ENCODE measurements at places on chromosomes 5 and 9.

DNA sequence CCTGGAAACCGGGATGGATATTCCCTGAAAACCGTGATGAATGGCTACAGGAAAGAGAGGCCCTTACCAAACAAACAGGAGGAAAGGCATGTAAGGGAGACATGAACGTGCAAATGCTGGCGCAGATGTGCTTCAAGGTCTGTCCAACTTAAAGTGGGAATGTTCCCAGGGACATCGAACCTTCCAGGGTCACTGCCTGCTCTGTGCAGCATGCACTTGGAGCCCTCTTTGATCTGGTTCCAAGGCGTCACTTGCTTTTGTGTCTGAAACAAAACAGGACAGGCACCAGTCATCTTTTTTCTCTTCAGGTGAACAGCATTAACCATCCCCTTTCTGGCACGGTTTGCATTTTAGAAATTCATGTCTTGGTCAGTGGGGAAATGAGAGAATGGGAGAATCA, 479.4 kb downstream of the RASEF start:
- DNase-seq = no peak

- peak; percentile 33 for DNase-seq
These were observed 1.0 kb upstream of the TLE1 start for GRCh38 chr9:81690251-81690851.

DNA sequence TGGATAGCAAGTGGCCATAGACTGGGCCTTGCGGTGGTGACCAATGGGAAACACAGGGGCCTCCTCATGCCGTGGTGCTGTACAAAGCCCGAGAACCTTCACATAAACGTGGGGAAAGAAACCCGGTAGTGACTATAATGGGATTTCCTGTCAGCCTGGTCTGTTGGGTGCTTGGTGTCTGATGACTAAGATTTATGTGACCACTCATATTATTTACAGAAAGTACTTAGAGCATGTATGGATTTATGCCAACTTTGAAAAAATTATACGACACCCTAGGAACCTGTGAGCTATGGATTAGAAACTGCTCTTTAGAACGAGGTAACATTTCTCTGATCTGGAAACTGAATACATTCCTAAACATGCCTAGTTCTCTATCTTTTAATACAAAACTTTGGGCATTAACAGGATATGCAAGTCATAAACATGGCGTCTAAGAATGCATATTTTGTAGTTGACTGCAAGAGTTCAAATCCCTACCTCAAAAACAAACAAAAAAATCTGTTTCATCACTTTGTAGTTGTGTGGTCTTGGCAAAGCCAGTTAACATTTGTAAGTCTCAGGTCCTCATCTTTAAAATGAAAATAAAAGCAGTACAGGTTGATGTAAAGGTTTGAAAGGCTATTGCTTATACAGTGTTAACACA, 85.4 kb downstream of the TMEM167A start:
- DNase-seq = peak; percentile 49

DNA sequence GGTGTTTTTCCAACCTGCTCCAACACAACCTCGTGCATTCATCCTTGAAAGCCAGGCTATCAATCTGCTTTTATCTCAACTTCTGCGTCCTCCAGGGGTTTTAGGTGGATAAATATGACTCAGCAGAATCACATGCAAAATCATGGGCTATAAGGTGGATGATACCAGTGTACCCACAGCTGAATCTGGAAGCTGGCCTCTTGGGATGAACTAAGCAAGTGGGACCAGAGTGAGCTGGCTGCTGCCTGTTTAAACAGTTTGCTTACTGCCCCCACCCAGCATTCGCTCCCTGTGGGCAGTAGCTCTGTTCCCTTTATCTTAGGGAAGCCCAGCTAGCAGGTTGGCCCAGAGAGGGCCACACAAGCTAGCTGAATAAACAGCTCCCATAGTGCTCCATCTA, 194.0 kb downstream of the CRB2 start:
- peak; percentile 4 for DNase-seq

- DNase-seq = no peak
These were observed 58.6 kb upstream of the TNFSF15 start for GRCh38 chr9:114864471-114864870.

- peak; percentile 63 for DNase-seq
These were observed 27.9 kb upstream of the ITGA2 start for GRCh38 chr5:52961274-52961681.

GRCh38 chr9:80964374-80964773, 725.0 kb downstream of the TLE1 start:
- DNase-seq = no peak

GRCh38 chr5:83035373-83036100, 41.7 kb downstream of the TMEM167A start:
- no peak for DNase-seq

- DNase-seq = no peak
These were observed 356.8 kb upstream of the KIF2A start for GRCh38 chr5:61949054-61949678.

DNA sequence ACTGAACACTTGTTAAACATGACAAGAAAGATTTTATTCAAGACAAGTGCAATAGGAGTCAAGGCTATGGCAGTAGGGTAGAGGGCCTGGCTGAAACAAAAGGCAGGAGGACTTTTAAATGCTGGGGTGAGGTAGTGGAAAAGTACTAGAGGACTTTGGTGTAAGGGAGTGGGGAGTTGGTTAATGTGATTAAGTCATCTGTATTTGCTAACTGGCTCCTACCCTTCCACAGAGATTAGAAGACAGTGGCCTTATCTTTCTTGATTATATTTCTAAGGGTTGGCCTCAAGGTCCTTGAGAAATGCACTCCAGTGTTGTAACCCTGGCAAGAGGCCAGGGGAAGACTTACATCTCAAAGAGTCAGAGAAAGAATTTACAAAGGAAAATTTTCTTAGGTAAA, 160.2 kb upstream of the FTMT start:
- no peak for DNase-seq

GRCh38 chr9:109934857-109935215, 154.8 kb downstream of the PALM2AKAP2 start:
- peak; percentile 86 for DNase-seq

DNA sequence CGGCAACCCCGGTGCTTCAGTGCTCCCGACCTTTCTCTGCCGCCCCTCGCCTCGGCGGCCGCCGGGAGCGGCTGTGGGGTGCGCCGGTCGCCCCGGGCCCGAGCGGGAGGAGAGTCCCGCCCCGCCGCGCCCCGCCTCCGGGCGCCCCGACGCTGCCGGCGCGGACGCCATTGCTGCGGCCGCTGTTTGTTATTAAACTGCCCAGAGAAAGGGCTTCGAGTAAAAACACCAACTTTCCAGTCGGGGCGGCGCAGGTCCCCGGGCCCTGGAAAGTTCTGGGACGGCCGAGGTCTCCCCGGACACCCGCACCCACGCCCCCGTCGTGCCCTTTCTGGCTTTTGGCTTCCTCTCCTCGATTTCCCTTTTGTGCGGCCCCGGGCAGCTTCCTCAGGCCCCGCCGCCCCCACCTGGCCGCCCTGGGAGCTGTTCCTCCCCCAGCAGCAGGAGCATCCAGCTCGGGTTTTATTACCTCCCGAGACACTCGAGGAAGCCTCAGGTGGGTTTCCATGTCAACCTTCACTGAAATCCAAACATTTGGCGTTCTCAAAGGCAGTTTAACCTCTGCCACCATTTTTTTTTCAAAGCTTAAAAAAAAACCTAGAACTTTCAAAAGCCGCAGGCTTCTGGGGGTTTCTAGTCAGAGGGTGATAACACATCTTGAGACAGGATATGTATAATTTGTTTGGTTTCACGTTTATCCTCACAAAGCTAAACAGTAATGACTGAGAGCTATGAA, 334.4 kb downstream of the CWC27 start:
- DNase-seq = peak; percentile 62

DNA sequence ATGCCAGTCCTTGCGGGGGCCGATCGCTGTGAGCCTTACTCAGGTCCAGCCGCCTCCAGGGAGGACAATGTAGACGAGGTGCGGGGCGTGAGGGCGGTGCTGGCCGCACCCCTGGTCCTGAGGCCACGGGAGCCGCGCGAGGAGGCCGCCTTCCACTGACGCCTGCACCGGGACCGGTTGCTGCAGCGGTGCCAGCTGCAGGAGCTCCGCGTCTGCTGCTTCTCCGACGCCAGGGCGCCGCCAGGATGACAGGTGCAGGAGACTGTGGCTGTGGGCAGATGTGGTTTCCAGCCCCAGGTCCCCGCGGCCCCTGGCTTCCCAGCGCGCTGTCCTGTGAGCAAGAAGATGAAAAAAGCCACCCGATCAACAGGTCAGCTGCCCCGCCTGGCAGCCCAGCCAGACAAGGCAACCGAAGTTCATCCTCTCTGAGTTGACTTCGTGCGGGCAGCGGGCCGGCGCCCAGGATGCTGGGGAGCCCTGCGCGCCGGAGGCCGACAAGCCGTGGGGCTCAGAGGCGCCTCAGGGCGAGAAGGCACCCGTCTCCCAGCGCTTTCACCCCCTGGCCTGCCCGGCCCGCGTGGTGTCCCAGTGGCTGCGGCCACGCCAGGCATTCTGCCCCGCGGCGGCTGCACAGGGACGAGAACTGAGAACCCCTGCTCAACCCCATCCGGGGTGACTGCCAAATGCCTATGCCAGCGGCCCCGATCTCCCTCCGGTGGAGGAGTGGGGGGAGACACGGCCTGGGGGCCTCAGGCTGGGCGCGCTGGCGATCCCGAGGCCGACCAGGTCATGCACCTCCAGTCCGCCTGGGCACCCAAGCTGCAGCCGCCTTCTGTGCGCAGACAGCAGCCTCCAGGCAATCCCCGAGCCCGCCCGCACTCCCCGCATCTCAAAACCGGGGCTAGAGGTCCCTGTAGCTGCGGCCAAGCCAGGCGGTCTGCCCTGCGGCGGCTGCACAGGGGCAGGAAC, 43.4 kb upstream of the BICD2 start:
- DNase-seq = no peak

- DNase-seq = no peak
These were observed 179.2 kb downstream of the TTC39B start for GRCh38 chr9:15127831-15128230.

DNA sequence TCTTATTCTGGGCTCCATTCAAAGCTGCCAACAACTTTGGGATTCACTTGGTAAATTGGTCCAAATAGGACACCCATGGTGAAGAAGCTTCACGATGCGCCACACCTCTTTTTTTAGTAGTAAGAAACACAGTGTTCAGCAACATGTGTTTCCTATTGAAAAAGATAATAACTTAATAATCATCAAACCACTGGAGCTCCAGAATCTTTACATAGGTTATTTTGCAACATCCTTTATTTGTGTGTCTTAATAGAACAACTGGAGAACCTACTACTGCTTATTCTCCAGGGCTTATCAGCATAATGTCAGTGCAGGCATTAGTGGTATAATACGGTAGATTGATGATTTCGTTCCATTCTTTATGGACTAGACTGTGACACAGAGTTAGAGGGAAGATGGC, 63.3 kb upstream of the DAPK1 start:
- DNase-seq = no peak

DNA sequence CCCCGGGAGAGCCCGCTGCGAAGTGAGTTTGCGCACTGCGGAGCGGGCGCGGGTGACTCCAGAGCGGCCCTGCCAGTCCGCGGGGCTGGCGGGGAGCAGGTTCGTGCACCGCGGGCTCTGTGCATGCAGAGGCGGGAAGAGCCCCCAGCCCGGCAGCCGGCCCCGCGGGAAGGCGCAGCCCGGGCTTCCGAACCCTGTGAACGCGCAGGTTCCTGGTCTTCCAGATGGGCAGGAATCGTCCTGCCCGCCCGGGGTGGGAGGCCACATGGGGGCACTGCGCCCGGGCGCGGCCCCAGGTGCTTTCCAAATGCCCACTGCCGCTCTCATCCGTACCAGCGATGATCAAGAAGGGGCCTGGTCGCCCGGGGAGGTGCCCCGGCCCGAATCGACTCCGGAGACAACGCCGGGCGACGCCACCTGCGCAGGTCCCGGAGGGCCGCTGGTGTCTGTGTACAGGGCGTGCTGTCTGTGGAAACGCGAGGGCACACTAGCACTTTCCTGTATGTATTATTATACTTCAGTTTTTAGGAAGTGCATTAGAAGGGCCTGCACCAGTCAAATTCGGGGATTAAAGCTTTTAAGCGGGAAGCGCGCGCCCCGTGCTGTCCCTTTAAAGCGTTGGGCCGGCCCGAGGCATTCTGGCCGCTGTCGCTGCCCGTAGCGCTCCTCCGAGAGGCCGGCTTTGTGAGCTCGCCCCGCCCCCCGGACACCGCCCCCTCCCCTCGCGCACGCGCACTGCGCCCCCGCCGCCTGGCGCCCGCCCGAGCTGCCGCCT, at the start of gene WDR5:
Gene WDR5, plus strand, starts transcription at position 740 of the 775 bp plus-strand sequence. CDS start 3,796 bp downstream, outside the sequence.
- DNase-seq = peak; percentile 74

DNA sequence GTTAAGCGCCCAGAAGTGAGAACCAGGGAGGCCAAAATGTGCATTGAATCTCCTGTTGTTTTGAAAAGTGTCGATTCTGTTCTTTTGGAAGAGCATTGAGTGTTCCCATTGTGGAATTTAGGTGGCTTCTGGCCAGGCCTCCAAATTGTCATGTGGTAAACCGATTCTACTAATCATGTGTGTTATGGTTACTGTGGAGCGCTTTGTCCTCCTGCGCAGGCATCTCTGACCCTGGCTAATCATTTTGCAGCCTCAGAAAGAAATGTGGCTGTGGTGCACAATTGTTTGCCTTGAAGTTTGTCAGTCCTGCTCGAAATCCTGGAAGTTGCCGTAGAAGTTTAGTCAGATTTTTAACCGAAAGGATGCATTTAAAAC, 121.3 kb downstream of the RASGRF2 start:
- peak; percentile 51 for DNase-seq

GRCh38 chr9:37486616-37487548, 1.1 kb downstream of the POLR1E start:
- DNase-seq = peak; percentile 96

DNA sequence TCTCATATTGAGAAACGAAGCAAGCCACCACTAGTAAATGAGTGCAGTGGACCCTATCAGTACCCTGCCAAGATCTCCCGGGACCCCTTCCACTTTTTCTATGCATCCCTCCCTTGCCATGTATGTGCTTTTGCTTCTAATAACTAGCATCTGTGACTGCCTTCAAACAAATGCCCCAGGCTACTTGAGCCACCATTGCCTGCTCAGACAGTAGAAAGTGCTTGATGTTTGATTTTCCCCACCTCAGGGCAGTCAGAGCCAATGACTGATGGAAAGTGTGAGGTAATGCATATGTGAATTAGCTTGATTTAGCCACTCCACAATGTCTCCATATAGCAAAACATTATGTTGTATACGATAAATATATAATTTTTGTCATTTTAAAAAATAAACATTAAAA, 797.3 kb upstream of the ACO1 start:
- DNase-seq = no peak

GRCh38 chr9:124348363-124348762, 66.9 kb downstream of the PSMB7 start:
- DNase-seq = no peak

DNA sequence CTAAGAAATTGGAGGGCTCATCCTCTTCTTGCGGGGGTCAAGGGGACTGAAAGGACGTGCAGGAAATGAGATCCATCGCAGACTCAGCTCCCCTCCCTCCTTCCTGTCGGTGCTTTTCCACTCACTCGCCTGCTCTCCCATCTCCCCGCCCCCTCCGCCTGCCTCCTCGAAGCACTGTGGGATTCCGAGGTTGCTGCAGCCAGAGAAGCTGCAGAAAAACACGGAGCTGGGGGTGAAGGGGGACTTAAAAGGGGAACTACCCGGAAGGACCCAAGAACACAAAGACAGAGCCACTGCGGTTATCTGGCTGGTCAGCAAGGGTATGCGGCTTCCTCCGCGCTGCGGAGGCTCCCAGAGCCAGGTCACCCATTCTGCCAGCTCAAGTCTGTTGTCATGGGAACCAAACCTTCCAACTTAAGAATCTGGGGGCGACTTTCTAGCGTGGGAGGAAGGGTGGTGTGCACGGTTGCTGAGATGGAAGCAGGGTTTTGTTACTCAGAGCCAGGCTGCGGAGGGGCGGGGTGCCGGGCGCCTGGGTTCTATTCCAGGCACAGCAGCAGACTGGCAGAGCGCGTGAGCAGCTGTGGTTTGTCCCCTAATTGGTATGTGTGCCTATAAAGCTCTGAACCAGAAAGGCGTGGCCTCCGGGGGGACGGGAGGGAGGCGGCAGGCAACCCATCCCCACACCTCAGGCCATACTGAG, 24.9 kb downstream of the PCDHGC5 start:
- peak; percentile 88 for DNase-seq

All from astrocyte (in vitro differentiated cells and primary cell).